ENCODE measurements at places on chromosomes 6 and 20.

- DNase-seq: no peak
These were observed 95.1 kb downstream of the FUT9 start for GRCh38 chr6:96110878-96111277.

- DNase-seq: no peak
These were observed 4.7 kb downstream of the MAPK14 start for GRCh38 chr6:36032261-36032660.

DNA sequence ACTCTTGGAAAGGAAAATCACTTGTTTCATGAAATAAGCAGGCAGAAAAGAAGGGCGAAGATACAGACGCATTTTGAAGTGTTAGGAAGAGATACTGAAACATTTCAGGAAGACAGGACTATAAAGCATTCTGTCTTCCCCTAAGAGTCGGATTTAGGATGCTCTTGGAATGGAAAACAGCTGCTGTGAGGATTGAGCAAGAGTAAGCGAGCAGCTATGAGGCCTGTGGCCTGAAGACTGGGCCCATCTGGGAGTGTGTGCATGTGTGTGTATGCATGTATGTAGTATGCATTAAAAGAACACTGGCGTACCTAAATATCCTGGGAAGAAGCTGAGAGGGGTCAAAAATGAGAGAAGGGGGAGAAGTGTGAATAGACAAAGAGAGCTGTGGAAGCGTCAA is 83.6 kb downstream of the SIM1 start:
- DNase-seq: no peak

DNA sequence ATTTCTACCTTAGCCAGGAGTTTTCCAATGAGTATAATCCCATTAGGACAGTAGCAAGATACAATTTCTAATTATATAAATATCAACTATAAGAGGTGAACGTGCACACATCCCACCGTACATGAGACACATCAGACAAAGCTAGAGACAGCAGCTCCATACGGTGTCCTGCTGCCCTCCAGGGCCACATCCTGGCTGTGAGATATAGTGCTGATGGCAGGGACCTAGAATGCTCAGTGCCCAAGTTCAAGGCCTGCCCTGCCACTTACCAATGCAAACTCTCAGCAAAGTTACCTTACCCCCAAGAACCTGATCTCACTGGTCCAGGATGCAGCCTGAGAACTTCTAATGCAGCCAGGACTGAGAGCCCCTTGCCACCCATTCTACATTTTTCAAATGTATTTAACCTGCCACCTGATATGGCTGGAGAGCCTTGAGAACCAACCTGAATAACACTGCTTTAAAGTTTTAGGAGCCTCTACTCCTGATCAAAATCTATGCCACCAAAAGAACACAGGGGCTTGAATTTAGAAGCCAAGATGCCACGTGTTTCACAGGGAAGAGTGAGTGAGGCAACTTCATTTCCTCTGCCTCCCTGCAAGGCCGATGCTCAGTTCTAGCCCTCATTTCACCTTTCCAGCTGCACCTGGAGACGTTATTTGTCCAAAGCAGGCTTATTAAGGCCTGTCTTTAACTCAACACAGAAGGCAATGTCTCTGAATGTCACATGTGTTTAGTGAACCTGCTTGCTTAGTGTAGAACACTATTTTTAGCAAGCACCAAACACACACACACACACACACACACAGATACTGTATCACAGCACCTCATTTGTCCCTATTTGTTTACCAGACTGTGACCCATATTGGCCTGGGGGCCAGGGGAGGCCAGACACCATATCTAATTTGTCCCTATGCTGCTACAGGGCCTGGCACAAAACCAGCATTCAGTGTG is 6.1 kb downstream of the NFATC2 start:
- no peak for DNase-seq

DNA sequence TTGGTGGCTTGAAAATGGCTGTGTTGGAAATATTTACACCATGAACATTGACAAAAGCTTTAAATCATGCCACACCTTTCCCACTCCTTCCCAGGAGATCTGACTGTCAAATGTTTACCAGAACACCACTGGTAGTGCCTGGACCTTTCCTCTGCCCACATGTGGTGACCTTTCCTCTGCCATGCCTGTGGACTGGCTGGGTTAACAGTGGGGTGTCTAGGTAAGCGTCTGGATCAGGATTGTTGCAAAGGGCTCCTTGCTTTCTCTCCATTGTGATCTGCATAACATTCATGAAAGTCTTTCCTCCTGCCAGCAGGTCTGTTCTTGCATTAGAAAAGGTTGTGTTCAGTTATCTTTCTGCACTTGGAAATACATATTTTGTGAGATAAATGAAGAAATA is 572.7 kb downstream of the DHX35 start:
- no peak for DNase-seq

DNA sequence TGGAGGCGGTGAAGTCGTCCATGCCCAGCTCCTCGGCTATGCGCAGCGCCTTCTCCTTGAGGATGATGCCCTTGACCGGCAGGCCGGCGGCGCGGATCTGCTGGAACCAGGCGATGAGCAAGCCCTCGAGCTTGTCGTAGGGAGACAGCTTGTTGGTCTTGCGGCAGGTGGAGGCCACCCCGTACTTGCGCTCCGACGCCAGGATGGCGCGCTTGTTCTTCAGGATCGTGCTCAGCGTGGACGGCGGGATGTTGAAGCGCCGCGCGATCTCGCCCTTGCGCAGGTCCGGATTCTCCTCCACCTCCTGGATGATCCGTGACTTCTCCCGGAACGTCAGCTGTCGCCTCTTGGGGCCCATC is 435 bp downstream of the CENPB start:
- peak; percentile 77 for DNase-seq

DNA sequence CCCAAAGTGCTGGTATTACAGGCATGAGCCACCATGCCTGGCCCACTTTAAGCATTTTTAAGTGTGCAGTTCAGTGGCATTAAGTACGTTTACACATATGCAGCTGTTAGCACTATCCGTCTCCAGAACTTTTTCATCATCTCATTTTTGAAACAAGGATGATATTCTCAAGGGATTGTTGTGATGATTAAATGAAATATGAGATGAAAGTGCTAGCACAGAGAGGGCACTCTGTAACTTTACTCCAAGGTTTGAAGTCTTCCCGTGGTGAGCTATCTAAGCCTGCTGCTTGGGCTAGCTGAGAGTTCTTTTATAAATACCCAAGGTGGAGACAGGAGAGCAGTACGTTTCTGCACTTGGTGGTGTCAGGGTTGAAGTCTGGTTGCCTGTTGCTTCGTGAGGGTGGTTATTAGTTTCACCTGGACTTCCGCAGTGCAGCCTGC is 6.6 kb downstream of the TM9SF4 start:
- no peak for DNase-seq

- DNase-seq: no peak
These were observed 169.9 kb upstream of the HDDC2 start for GRCh38 chr6:125471667-125472066.
